CD8-positive, alpha-beta memory T cell (primary cell): ENCODE measurements at places on chromosomes 1 and 21.

DNA sequence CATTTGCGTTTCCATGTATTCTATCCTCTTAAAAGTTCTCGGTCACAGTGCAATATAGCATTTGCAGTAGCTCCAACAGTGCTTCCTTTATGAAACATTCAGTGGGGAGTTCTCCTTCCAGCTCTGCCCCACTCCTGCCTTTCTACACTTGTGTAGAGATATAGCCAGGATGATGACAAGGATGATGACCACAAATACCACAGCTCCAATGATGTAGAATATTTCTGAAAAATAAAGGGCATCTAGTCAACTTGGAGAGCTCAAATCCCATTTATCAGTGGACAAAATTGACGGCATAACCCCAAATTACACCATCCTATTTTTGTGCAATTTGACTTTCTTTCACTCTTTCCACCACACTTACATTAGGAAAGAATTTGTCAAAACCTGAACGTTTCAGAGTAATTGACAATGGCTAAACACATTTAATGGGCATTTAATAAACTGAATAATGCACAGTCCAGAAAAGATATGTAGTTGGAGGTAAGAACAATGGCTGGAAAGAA lies 11.1 kb downstream of the F3 start:
- DNase-seq: no peak

DNA sequence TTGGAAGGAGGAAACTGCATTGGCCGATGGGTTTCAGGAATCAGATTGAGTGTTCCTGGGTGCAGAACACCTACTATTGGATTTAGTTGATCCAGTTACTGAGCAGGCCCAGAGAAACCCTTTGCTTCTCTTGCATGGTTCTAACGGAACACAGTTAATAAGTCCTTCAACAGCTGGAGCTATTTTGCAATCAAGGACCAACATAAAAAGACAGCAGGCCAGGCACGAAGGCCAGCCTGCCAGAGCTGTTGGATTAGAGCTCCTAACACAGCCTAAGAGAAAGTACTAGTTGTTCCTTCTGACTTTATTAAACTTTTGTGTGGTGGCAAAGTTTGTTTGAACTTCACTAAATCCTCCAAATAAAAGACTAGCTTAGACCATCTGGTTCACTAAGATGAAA lies 148.0 kb upstream of the LMO4 start:
- DNase-seq: no peak

DNA sequence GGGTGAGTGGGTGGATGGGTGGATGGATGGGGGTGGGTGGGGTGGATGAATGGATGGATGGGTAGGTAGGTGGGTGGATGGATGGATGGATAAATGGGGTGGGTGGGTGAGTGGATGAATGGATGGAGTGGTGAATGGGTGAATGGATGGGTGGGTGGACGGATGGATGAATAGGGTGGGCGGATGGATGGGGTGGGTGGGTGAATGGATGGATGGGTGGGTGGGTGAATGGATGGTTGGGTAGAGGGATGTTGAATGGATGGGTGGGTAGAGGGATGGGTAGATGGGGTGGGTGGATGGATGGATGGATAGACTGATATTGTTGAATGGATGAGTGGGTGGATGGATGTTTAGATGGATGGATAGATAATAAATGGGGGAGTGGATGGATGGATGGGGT lies 26.9 kb upstream of the CCDC27 start:
- no peak for DNase-seq

DNA sequence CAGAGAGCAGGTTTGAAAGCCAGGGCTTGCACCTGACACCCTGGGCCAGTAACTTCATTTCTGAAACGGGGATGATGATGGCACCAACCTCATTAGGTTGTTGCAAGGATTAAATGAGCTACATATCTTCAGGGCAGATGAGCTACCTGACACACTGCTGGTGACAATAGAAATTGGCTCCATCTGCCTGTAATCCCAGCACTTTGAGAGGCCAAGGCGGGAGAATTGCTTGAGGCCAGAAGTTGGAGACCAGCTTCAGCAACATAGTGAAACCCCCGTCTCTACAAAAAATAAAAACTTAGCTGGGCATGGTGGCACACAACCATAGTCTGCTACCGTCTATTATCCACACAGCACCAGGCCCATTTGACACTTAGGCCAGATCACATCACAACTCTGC lies 6.3 kb upstream of the TTC39A start:
- DNase-seq: no peak

- DNase-seq: peak; percentile 60
These were observed 102.2 kb upstream of the JUN start for GRCh38 chr1:58885998-58886397.

- no peak for DNase-seq
These were observed 28.4 kb downstream of the TMCO4 start for GRCh38 chr1:19771350-19771749.

- peak; percentile 87 for DNase-seq
These were observed 55.3 kb downstream of the CDC7 start for GRCh38 chr1:91555821-91556531.

GRCh38 chr1:230085178-230085515 lies 18.1 kb downstream of the GALNT2 start:
- no peak for DNase-seq

DNA sequence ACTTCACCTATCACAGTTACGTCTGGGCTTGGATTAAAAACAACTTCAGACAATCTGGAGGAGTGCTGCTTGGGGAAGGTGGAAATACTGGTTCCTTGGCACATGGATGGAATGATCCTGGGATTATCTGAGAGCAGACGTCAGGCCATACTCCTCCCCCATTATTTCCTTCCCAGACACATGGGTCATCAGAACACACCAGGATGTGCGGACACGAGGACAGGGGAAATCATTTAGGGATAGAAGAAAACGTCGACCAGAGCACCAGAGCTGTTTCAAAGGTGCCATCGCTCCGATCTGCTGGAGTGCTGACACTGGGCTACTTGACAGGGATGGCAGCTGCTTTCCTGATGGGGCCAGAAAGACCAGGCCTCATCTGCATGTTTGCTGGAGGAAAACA lies 31.8 kb upstream of the ANGPTL7 start:
- no peak for DNase-seq

- no peak for DNase-seq
These were observed 11.9 kb downstream of the ECE1 start for GRCh38 chr1:21278208-21278859.

- no peak for DNase-seq
These were observed 35.4 kb upstream of the SCMH1 start for GRCh38 chr1:41277371-41277975.

GRCh38 chr21:37072274-37072987 lies 440 bp downstream of the PIGP start:
- DNase-seq: peak; percentile 70

DNA sequence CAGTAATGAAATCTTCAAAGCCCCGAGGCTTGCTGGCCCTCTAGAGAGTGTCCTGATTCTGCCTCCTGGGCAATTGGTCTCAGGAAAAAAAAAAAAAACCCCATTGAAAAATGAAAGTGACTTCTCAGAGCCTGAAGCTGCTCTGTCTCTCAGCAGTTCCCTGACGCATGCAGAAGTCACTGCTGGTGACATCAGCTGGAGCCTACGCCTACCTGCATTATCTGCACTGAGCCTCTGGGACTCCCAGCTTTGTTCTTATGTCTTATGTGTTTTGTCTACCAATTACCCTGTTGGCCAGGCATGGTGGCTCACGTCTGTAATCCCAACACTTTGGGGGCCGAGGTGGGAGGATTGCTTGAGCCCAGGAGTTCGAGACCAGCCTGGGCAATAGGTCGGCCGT lies 10.1 kb upstream of the SLC25A33 start:
- DNase-seq: no peak

- no peak for DNase-seq
These were observed 73.9 kb upstream of the VTCN1 start for GRCh38 chr1:117284399-117285215.

DNA sequence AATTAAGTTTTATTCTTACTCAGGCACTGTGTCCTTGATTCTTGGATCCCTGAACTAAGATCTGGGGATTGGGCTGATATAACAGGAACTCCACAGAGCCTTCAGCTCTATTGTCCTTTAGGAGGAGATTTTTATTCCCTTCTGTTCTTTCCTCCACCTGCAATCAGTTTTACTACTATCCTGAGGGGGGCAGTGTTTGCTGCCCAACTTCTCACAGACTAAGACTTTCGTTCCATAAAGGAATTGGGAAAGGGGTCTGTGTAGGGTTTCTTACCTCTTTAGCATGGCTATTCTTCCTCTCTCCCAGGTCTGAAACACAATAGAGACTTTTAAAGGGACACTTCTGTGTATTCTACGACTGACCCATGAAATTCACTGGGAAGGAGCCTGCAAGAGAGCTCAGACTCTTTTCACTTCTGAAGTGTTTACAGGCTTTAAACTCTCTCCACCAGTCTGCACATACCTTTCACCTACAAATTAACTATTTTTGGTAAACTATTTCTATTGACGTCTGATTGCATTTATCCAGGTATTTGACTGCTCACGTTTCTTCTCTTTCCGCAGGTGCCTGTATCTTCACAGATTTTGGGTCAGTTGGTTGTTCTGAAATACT lies 103.3 kb upstream of the DEPDC1 start:
- DNase-seq: no peak

DNA sequence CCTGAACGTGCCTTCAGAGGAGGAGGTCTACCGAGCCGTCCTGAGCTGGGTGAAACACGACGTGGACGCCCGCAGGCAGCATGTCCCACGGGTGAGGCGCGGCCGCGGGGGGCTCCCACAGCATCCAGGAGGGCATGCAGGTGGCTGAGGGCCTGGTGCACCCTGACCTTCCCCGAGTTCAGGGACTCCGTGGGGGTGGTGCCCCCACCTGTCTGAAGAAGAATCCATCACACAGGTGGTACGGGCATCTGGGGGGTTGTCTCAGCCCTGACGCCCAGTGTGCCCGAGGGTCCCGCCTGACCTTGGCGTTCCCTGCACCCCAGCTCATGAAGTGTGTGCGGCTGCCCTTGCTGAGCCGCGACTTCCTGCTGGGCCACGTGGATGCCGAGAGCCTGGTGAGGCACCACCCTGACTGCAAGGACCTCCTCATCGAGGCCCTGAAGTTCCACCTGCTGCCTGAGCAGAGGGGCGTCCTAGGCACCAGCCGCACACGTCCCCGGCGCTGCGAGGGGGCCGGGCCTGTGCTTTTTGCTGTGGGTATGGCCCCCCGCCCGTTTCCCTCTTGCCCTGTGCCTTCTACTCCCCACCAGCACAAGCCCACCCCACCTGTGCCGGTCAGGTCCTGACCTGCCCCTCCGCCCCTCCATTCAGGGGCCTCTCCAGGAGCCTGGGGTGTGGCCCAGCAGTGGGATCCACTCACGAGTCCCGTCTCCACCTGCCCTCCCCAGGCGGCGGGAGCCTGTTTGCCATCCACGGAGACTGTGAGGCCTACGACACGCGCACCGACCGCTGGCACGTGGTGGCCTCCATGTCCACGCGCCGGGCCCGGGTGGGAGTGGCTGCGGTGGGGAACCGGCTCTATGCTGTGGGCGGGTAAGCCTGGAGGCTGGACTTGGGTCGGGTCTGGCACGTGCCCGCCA lies 2.3 kb downstream of the KLHL17 start:
- no peak for DNase-seq

DNA sequence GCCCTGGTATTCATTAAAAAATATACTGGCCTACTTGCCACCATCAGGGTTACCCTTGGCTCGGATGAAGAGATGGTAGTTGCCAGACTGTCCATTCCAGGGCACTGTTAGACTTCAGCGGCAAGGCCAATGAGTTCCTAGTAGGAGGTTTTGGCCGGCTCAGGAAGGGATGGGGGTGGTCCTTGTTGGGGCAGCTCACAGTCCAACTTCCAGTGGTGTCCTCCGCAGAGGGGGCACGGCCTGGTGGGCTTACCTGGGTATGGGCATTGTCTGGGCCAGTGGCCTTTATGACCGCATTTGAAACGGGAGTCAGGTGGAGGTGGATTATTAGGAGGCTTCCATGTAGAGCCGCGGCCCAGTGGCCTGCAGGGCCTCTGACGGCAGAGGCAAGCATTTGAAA lies 139.1 kb upstream of the ETV3 start:
- DNase-seq: no peak

GRCh38 chr1:63728611-63729226 lies 45.1 kb upstream of the ROR1 start:
- DNase-seq: no peak

- no peak for DNase-seq
These were observed at the start of gene FBLIM1 for GRCh38 chr1:15758343-15758931. FBLIM1 (plus strand) TSS chr1:15758795; CDS start chr1:15764984, 6,189 bp downstream.

DNA sequence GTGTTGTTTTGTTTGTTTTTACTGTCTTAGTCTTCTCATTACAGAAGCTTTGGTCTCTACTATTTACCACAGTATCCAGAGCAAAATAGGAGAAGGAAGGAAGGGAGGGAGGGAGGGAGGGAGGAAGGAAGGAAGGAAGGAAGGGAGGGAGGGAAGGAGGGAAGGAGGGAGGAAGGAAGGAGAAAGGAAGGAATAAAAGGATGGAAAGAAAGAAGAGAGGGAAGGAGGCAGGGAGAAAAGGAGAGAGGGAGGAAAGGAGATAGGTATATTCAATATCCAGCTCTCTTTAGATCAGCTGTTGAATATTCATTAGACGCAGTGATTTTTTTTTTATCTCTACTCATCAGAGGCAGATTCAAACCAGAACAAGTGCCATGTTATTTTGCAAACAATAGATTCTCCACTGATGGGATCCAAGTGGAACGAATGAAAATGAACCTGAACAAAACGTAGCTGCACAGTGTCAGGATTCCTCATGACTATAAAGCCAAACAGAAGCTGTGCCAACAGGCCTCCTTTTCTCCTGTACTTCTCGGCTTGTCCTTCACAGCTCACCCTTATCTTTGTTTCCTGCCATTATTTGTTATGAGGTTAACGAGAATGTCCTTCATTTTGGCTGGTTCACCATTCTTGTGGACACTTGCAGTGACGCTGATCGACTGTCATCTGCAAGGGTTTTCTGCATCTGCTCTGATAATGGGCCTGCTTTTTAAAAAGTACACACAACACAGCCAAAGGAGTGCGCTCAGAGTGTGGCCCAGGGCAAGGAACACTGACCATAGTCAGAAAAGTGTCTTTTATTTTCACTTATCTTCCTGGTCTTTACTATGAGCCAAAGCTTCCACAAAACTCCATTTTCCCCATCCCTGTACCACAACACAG lies 7.8 kb upstream of the NTPCR start:
- DNase-seq: no peak

DNA sequence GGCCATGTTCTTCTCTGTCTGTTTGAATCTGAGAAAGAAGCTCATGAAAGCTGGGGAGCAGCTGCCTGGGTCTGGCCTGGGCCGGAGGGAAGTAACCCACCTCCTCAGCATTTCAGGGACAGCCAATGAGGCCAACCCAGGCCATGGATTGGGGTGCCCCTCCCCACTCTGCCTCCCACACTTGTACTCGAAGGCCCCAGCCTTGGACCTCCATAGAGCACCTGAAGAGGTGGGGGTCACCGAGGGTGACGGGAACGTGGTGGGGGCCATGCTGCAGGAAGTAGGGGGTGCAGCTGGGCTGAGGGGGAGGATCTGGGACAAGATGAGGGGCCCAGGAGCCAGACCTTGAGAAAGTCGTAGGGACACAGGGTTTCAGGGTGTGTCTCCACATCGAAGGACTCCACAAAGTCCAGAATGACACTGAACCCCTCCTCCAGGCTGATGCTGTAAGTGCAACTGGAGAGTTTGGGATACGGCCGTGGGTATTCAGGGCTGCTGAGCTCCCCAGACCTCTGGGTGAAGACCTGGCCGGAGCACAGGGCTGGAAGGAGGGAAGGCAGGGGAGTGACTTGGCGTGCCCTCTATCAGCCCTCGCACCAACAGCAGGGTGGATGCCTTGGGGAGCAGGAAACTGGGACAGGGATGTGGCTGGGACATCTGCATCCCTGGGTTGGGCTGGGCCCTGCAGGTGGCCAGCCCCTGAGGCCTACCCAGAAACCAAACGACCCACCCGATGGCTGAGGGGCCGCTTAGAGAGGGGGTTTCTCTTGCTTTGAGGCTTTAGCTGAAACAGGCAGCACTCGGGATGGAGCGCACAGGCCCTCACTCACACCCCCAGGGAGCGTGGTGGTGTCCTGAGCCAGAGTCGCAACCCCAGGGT lies 3.8 kb downstream of the MASP2 start:
- DNase-seq: no peak
